ENCODE measurements at places on chromosomes 6 and 20.

GRCh38 chr6:137390334-137390733, 103.9 kb downstream of the OLIG3 start:
- DNase-seq = no peak

GRCh38 chr20:23031346-23031745, 3.8 kb upstream of the SSTR4 start:
- no peak for DNase-seq

GRCh38 chr6:88872962-88873361, 90.5 kb downstream of the RNGTT start:
- DNase-seq = no peak

- peak; percentile 33 for DNase-seq
These were observed 94.3 kb downstream of the TCP11 start for GRCh38 chr6:35046862-35047261.

DNA sequence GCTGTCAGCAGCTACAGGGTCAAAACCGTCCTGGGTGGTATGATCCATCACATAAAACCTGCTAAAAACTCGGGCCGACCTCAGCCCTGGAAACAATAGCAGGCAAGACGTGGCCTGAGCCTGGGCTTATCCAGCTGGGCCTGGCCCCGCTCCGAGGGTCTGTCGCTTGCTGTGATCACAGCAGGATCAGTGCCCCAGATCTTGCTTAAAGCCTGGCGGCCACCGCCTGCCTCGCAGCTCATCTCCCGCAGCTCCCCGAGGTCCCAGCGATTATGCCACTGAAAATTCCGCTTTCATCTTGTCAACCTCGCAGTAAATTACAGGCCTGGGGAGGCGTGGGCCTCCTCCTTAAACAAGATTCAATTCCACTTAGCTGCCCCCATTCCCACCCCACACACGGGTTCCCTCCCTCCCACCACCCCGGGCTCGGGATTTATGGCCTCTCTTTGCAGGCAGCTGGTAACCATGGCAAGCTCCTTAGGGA, 40.1 kb downstream of the CDH22 start:
- DNase-seq = no peak

DNA sequence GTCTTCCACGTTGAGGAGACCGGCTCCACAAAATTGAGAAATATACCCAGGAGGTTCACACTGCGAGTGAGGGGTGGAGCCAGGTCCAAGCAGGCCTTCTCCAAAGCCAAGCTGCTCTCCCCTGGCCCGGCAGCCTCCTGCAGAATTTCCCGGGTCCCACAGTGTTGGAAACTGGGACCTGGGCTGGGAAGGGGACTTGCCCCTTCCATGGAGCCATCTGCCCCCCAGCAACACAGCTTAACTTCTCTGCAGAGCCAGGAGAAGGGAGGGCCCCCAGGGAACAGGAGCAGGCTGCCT, 35.4 kb downstream of the MDFI start:
- no peak for DNase-seq

GRCh38 chr20:58987790-58988564, 6.9 kb downstream of the NELFCD start:
- no peak for DNase-seq

DNA sequence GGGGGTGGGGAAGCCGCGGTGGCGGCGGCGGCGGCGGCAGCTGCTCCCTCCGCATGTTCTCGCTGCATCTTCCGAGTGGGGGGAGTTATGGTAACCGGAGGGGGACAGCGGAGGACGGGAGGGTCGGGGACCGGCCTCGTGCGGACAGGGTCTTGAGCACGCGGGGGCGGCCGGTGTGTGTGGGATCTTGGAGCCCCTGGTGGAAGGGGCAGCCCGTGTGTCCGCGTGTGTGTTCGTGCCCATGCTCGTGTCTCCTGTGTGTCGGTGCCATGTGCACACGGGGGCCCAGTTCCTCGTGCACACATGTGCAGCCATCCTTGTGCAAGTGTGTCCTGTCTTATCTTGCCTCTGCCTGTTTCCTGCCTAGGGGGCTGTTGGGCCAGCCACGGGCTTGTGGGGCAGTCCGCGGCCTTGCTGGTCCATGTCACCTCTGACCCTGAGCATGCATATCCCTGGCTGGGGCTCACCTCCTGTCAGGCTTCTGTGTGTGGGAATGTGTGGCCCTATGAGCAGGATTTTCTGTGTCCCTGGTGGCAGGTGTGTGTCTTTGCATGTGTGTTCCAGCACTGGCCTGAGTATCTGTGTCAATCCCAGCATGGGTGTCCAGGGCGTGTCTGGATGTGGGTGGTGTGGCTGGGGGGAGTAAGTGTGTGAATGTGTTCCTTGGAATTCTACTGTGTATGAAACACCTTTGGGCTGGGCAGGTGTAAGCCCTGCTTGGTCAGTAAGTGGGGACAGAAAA, 8.5 kb downstream of the SYNGAP1 start:
- DNase-seq = peak; percentile 58

- no peak for DNase-seq
These were observed 400.4 kb upstream of the IMPG1 start for GRCh38 chr6:76472858-76473257.

DNA sequence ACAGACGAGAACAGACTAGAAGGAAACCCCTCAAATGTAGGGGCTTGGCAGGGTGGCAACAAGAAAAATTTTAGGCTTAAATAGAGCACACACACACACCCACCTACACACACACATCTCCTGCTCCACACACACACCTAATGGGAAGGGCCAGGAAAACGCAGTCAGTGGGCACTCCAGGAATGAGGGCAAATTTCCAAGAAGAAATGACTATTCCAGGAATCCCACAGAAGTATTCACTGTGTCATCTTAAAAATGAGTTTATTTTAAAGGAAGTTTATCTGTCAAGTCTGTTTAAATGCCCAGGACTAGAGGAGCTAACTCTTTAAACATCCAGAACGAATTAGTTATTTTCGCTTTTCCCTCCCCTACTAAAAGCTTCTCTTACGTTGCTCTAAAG, 13.0 kb downstream of the ALDH8A1 start:
- DNase-seq = peak; percentile 23

- no peak for DNase-seq
These were observed 25.6 kb upstream of the CHMP4B start for GRCh38 chr20:33785503-33785902.

- DNase-seq = no peak
These were observed 662 bp upstream of the CCR6 start for GRCh38 chr6:167122041-167122826.

- no peak for DNase-seq
These were observed 28.1 kb downstream of the EPB41L1 start for GRCh38 chr20:36182604-36183154.

DNA sequence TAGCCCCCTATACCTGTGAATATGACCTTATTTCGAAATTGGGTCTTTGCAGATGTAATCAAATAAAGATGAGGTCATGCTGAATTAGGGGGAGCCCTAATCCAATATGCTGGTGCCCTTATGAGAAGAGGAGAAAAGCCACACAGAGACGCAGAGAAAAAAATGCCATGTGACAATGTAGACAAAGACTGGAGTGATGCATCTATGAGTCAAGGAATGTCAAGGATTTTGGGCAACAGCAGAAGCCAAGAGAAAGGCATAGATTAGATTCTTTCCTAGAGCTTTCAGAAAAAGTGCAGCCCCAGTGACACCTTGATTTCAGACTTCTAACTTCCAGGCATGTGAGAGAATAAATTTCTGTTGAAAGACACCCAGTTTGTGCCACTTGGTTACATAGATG, 47.4 kb upstream of the HS3ST5 start:
- DNase-seq = peak; percentile 12

- DNase-seq = peak; percentile 20
These were observed 242.9 kb downstream of the NRN1 start for GRCh38 chr6:5763871-5764270.

DNA sequence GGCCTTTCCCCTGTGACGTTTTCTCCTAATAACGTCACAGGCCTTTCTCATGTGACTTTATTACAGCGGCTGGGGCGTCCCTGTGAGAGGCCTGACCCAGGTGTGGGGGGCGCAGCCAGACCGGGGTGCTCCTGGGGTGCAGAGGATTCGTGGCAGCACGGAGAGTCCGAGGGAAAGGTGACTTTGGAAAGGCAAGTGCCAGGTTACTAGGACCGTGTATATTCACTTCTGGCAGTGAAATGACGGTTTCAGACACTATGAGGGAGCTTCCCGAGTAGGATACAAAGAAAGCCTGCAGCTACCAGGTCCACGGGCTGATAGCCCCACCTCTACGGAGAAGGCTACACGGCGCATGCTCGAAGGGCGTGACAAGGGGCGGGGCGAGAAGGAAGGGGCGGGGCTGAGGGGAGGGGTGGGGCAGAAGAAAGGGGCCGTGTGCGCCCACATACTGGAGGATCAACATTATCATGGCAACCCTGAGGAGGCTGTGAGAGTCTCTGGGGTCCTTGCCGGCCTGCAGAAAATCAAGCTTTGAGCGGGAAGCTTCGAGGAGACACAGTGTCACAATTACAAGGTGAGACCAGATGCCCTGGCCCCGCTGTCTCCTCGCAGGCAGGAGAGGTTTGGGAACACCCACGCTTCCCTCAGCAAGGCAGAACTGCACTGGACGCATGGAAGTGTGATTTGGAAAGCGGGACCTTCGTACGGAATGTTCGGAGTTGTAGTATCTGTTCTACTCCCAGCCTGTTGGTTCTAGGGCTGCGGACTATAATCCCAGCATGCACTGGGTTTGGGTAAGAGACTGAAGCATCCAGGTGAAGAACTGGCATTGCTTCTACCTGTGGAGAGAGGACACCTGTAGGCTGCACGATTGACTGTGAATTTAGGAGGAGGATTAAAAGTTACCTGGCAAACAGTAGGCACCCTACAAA, 54.4 kb upstream of the ZNF337 start:
- DNase-seq = peak; percentile 78

- DNase-seq = no peak
These were observed 25.1 kb downstream of the HCK start for GRCh38 chr20:32077190-32077589.

GRCh38 chr6:134432036-134432435, 114.1 kb upstream of the SGK1 start:
- DNase-seq = no peak

GRCh38 chr20:896501-897025, 19.6 kb downstream of the ANGPT4 start:
- DNase-seq = no peak

DNA sequence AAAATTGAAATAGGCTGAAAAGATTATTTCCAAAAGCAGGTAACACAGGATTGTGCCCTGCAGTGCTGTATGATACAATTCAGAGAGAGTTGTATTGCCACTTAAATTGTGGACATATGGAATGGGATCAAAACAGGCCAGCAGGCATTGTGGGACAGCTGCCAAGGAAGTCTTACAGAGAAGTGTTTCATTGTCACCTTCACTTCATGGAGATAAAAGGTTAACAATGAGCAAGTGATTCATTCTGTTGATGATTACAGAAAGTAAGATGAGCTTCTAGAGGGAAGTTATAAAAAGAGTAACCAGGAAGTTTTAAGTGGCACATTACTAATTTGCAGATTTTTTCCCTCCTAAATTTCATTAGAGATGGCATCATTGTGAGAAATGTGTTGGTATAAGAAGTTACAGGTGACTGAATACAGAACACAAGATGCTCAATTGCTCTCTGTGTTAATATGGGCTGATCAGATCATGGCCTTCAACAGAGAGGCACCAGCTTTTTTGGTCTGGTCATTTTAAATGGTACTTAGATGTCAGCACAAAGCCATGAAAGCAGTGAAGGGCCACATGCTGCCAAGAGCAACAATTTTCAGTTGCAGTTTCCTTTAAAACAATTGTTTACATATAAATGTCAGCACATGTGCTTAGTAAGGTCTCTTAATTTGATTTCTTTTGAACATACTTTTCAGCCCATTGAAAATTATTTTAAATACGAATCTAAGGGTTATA, 402.5 kb upstream of the FKBP1C start:
- DNase-seq = no peak

GRCh38 chr20:48910347-48910781, 11.1 kb upstream of the ARFGEF2 start:
- peak; percentile 33 for DNase-seq

- DNase-seq = peak; percentile 77
These were observed 57.8 kb upstream of the EDN1 start for GRCh38 chr6:12232339-12232738.

- no peak for DNase-seq
These were observed 290.4 kb downstream of the GRIK2 start for GRCh38 chr6:101683884-101684283.

- DNase-seq = peak; percentile 95
These were observed at the start of gene UBE2J1 for GRCh38 chr6:89352278-89353117. UBE2J1 (minus strand) TSS chr6:89352722; CDS start chr6:89352569, 153 bp downstream.

DNA sequence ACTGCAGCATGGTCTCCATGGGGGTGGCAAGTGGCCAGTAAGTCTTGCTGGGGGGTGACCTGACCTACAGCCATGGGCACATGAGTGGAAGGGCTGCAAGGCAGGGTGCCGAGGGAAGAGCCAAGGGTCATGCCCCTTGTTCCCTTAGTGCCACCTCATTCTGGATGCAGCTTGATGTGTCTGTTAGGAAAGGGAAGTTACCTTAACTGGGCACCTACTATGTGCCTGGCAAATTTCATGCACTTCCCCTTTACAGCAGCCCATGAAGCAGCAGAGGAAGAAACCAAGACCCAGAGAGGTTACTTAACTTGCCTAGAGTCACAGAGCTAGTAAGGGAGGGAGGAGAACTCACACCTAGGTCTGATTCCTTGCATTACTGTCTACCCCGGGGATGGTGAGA, 174.0 kb downstream of the MRPL14 start:
- no peak for DNase-seq

All from foreskin fibroblast (primary cell).